ENCODE measurements at places on chromosomes 3 and 15. TPM values are rescaled to one million over a fixed set of nuclear protein-coding genes. Genes with fewer than 3 reads are reported as not detected.

GRCh38 chr3:151085889-151086483 lies 522 bp downstream of the MED12L start:
- DNase-seq, result peak; percentile 63
- peak overlapping the region; percentile 54 for H3K4me3 ChIP-seq
- no peaks in the 10 kb centered on the region for H3K36me3 ChIP-seq
- H3K27ac ChIP-seq, result peak overlapping the region; percentile 15
- H3K4me1 ChIP-seq, result peaks cover 28% of the 10 kb centered on the region

The PIK3CB gene
- total RNA-seq, result 43.7 TPM

The RBSN gene
- total RNA-seq, result 127 TPM

DNA sequence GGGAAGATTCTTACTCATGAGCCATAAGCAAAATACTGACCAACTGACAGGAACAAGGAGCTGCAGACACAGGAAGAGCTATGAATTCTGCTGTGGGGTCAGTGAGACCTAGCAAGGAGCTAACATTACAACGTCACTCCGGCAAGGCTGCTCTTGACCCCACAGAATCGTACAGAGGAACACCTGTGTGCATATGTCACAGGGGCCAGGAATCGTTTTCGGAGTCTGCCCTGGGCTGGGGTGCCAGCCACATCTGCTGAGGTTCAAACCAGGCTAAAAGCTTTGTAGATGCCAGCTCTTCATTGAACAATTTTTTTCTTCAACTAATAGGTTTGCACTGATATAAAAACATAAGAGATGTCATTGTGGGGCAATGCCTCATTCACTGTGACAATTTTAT lies 82.6 kb downstream of the LRRK1 start:
- no peak overlapping the region for H3K4me3 ChIP-seq
- H3K36me3 ChIP-seq, result peaks cover 5% of the 10 kb centered on the region
- H3K27me3 ChIP-seq, result no peaks in the 10 kb centered on the region
- no peak for DNase-seq
- H3K4me1 ChIP-seq, result peaks cover 6% of the 10 kb centered on the region
- no peak overlapping the region for H3K27ac ChIP-seq

GRCh38 chr3:149371001-149371722 lies 6.3 kb downstream of the TM4SF1 start:
- H3K4me1 ChIP-seq, result peaks cover 84% of the 10 kb centered on the region
- DNase-seq, result no peak

DNA sequence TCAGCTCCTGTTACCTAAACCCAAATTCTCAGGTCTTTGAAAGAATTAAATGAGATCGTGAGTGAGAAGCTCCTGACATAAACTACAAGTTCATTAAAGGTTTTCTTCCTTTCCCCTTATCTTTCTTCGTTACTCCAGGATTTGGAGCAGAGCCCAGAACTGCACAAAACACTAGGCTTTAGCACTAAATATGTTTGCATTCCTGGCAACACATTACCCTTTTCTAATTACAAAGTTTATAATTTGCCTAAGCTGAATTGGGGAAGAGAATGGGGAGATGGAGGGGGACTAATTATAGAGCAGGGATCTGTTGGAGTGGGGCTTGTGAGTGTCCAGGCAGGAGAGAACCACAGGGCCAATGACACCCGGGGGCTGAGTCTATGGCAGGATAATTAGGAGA lies 109.7 kb downstream of the SV2B start:
- H3K27ac ChIP-seq, result no peak overlapping the region
- DNase-seq, result no peak
- H3K36me3 ChIP-seq, result no peaks in the 10 kb centered on the region
- H3K27me3 ChIP-seq, result no peaks in the 10 kb centered on the region
- H3K4me1 ChIP-seq, result peaks cover 6% of the 10 kb centered on the region

- peaks cover 5% of the 10 kb centered on the region for H3K4me1 ChIP-seq
- no peaks in the 10 kb centered on the region for H3K36me3 ChIP-seq
- H3K4me3 ChIP-seq, result no peak overlapping the region
- DNase-seq, result no peak
- H3K27ac ChIP-seq, result no peak overlapping the region
- H3K27me3 ChIP-seq, result no peaks in the 10 kb centered on the region
These were observed 414.7 kb upstream of the NAALADL2 start for GRCh38 chr3:174444391-174444790.

- H3K27me3 ChIP-seq, result no peaks in the 10 kb centered on the region
- peaks cover 3% of the 10 kb centered on the region for H3K36me3 ChIP-seq
- no peak for DNase-seq
- H3K27ac ChIP-seq, result no peak overlapping the region
- H3K4me1 ChIP-seq, result no peaks in the 10 kb centered on the region
- H3K4me3 ChIP-seq, result no peak overlapping the region
These were observed 417.5 kb upstream of the TPRG1 start for GRCh38 chr3:188754267-188754666.

- H3K4me3 ChIP-seq, result no peak overlapping the region
- no peaks in the 10 kb centered on the region for H3K4me1 ChIP-seq
- no peaks in the 10 kb centered on the region for H3K27me3 ChIP-seq
- no peak overlapping the region for H3K27ac ChIP-seq
- peak; percentile 15 for DNase-seq
These were observed 369.4 kb downstream of the MAGI1 start for GRCh38 chr3:65669163-65669875.
